GM12891 (cell line): ENCODE measurements at places on chromosomes 16 and 17.

DNA sequence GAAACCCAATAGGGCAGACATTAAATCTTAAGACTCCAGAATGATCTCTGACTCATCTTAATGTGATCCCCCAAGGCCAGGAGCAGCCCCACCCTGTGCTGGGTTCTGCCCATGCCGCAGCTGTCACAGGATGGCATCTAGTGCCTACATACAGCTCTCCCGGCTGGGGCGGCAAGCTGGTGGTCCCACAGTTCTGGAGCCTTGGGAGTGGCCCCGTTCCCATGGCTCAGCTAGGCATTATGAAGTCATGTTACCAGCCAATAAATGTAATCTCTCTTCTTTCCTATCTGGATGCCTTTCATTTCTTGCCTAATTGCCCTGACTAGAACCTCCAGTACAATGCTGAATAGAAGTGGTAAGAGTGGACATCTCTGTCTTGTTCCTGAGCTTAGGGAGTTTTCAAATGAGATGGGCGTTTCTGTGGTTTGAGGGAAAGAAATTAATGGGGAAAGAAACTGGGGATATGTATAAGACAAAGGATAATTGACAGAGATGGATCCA, 95.7 kb upstream of the DNAH17 start:
- no peak for DNase-seq

DNA sequence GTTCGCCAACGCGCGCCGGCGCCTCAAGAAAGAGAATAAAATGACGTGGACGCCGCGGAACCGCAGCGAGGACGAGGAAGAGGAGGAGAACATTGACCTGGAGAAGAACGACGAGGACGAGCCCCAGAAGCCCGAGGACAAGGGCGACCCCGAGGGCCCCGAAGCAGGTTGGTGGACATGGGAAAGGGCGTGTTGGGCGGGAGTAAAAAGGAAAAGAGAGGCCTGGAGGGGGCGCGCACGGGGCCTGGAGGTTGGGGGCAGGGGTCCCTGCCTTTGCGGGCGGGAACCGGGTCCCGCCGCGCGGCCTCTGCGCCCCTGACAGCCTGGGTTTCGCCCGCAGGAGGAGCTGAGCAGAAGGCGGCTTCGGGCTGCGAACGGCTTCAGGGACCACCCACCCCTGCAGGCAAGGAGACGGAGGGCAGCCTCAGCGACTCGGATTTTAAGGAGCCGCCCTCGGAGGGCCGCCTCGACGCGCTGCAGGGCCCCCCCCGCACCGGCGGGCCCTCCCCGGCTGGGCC, 2.1 kb downstream of the IRX5 start:
- no peak for DNase-seq

- DNase-seq, result no peak
Measured at GRCh38 chr16:23107117-23107516, 42.1 kb downstream of the USP31 start.

DNA sequence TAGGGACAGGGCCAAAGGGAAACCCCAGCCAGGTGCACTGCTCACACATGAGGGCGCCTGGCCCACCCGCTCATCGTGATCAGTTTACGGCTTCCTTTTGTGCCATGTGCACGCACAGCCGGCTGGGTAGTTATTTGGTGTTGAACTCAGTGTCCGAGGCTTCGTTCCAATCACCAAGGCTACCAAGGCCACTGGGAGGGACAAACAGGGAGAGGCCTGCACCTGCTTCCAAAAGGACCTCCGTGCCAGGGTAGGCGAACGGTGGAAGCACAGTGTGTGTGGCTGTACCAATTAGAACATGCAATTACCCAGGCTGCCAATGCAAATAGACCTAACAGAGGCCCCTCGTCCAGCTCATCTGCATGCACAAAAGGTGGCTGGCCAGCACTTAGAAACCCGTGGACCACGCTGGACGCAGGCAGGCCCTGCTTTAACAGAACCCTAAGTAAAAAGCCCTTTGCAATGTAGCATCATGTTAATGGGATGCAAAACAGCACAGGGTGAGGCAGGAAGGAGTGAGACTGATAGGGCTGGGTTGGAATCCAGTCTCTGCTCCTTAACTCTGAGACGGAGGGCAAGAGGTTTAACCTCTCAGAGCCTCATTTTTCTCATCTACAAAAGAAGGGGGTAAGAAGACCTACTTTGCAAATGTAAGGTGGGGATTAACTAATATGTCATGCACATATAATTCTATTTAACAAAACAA, 204.0 kb downstream of the XYLT1 start:
- no peak for DNase-seq

GRCh38 chr17:57091186-57091618, 6.2 kb downstream of the AKAP1 start:
- DNase-seq, result no peak

DNA sequence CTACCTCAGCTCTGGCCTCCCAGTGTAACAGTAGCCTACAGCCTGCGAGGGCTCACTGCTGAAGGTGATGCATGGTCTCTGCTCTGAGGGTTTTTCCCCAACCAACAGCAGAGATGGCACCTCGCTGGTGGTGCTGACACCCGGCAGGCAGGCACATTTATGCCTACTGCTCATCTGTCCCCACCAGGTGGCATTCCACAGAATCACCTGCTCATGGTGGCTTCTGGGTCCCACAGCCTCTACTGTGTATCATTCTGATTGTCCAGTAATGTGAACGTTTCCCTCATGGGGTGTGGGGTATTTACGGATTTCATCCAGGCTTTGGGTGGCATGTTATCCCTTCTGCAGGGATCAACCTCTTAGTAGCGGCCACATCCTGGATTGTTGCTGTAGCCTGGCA, 331.5 kb downstream of the SNX29 start:
- DNase-seq, result no peak

- no peak for DNase-seq
Measured at GRCh38 chr17:48995304-48995973, 1.7 kb upstream of the IGF2BP1 start.

DNA sequence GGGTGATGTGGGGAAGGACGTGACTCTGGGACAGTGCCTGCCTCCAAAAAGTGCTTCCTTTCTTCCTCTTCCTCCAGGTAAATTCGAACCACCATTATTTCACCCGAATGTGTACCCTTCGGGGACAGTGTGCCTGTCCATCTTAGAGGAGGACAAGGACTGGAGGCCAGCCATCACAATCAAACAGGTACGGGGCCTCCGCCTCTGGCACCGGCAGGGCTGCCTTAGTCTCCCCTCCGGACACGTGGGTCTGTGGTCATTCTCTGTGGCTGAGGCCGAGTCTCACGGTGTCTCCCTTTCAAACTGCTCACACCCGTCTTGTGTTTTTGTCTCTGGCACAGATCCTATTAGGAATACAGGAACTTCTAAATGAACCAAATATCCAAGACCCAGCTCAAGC, 10.7 kb downstream of the UBE2I start:
- no peak for DNase-seq

- no peak for DNase-seq
Measured at GRCh38 chr16:51399908-51400670, 249.0 kb upstream of the SALL1 start.

GRCh38 chr17:78613416-78613815, 36.2 kb upstream of the DNAH17 start:
- no peak for DNase-seq

DNA sequence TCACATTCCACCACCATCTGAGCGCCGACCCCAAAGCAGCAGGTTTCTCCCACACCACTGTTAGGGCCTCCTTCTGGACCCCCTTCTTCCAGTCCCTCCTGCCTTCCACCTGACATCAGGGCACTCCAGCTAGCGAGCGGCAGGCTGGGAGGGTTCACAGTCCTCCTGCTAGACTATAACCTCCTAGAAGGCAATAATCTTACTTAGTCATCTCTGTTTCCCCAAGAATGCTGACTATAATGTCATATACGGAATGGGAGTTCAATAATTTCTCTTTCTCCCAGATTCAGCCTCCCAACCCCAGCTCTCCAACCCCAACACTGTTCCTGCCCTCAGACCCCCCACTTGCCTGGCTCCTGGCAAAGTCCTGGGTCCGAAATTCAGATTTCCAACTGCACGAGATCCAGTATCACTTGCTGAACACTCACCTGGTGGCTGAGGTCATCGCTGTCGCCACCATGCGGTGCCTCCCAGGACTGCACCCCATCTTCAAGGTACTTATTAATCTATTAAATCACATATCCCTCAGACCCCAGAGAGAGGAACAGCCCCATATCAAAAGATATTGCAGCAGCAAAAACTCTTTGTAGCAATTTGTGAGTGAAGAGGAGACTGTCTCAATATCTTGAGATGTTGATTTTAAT, 5.6 kb downstream of the ALOX12 start:
- DNase-seq, result no peak

DNA sequence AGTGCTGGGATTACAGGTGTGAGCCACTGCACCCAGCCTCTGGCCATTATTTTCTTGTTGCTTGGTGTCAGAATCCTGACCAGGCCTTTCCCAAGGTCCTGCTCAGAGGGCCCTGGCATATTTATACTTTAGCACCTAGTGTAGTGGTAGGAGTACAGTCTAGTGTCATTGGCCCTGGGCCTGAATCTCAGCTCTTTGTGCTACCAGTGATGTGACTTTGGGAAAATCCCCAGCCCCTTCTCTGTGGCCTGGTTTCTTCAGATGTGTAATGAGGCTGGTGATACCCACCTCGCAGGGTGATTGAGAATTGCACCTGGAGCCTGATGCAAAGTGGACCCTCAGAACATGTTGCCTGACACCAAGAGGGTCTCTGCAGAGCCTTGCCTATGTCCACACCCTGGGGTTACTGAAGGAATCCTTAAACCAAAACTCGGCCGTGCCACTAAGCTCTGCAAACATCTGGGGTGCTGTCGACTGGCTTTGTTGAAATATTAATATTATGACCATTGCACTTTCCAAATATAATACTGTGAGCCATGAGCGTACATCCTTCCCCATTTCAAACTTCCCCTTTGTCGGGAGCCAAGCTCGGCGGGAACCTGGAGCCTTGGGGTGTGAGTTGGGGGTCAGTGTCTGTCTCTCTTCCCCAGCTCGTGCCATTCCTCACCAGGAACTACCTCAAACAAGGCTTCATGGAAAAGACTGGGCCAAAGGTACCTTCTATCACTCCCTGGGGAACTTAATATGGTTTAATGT, 18.0 kb upstream of the RNF135 start:
- no peak for DNase-seq

GRCh38 chr16:8855051-8855786, 13.6 kb downstream of the CARHSP1 start:
- no peak for DNase-seq

GRCh38 chr17:12310811-12311210, 290.1 kb downstream of the MAP2K4 start:
- no peak for DNase-seq

DNA sequence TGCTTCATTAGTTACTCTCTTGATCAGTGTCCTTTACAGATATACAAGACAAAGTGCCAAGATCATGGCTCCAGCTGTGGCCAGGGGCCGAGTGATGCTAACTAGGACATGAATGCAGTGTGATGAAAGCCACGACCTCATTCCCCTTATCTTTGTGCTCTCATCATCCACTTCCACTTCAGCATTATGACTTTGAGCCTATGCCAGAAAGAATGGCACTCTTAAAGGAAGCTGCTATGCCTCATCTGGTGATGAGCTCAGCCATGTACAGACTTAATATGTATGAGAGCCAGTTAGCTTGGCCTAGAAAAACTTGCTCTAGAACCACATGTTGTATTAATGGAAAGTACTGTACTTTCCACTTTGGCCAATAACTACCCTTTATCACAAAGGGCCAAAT, 179.1 kb downstream of the TOX3 start:
- DNase-seq, result no peak
